K562 (cell line): ENCODE measurements at places on chromosomes 11 and 22.
A peak's percentile ranks its signal among the peaks of the same experiment; 100 is the strongest.

DNA sequence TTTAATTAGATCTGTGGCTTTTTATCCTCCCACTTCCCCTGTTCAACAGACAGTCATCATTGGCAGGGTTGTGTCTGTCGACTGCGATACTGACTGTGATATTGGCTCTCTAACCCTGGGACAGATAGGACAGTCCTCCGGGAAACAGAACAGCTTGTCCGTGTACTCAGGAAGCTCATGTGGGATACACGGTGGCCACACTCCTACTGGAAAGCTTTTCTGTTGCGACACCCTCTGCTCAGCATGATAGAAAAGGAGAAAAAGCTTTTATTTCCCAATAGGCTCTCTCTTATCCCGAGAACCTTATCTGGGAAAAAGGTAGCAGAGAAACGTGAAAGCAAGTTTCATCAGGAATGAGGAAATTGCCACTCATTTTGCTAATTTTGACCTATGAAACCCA is 60.4 kb upstream of the HSPA8 start:
- DNase-seq: no peak

GRCh38 chr22:25654676-25655075 is 87.3 kb upstream of the MYO18B start:
- DNase-seq: no peak

GRCh38 chr22:45843986-45844385 is 133.0 kb downstream of the WNT7B start:
- no peak for DNase-seq

DNA sequence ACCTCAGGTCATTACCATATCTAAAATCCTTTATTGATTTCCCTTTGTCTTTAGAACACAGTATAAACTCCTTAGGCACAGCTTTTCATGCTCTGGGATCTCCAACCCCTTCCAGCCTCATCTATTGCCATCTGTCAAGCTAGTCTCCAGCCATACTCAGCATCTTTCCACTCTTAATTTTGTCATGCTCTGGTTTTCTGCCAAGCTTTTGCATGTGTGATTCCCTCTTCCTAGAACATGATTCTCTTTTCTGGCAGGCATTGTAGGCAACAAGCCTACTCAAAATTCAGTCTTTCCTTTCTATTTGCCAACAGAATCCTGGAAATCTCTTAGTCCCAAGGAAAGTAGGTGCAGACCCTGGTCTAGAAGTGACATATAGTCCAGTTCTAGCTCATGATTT is 35.5 kb upstream of the SLC6A5 start:
- DNase-seq: no peak

DNA sequence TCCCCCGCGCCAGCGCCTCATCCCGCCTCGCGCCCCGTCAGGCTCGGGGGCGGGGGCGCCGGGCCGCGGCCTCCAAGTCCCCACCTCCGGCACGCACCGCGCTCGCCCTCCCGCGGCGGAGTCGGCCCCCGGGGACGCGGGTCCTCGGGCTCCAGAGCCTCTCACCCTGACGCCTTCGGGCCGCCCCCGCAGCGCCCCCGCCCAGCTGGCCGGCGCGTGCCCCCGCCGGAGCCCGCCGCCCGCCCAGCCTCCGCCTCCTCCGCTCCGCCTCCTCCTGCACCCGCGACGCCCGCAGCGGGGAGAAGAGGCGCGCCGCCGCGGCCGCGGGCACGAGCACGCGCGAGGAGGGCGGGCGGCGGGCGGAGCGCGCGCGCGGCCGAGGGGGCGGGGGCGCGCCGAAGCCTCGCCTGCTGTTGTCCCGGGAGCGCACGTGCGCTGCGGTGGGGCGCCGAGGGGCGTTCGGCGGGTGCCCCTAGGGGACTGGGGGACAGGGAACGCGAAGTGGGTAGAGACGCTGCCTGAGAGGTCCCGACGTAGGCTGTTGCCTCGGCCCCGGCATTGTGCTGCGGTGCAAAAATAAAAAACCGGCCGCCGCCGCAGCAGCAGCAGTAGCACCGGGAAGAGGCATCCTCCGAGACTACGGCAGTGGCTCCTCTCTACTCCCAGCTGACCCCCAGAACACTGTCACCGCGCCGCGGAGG is 87.4 kb upstream of the ARHGAP32 start:
- DNase-seq: no peak

DNA sequence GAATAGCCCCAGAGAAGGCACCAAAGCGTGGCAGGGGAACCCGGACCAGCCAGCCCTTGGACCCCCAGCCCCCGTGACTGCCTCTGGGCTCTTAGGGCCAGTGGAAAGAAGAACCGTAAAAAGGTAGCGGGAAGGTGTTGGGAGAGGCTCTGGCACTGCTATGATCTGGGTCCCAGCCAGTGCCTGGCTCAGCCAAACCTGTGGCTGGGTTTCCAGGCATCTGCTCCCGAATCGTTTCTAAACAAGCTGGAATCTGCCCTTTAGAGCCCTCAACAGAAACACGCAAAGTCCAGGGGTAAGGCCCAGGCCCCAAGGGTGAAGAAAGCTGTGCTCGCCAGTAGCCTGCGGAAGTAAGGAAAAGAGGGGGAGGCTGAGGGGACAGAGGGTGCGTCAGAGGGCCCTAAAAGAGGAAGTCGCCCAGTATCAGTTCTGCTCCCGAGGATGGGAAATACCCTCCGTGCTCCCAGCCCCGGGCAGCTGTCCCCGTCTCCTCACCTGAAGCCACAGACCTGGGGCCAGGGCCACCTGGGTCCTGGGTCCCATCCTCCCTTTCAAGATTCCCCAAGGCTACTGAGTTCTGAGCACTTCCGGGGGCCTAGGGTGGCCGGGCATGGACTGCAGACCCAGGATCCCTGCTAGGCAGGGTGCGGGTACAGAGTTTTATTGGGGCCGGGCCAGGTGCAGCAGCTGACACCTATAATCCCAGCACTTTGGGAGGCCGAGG is 24.7 kb downstream of the IL10RA start:
- DNase-seq: peak; percentile 39

- DNase-seq: no peak
Observed at GRCh38 chr11:111388842-111389241, 9.8 kb upstream of the POU2AF1 start.

DNA sequence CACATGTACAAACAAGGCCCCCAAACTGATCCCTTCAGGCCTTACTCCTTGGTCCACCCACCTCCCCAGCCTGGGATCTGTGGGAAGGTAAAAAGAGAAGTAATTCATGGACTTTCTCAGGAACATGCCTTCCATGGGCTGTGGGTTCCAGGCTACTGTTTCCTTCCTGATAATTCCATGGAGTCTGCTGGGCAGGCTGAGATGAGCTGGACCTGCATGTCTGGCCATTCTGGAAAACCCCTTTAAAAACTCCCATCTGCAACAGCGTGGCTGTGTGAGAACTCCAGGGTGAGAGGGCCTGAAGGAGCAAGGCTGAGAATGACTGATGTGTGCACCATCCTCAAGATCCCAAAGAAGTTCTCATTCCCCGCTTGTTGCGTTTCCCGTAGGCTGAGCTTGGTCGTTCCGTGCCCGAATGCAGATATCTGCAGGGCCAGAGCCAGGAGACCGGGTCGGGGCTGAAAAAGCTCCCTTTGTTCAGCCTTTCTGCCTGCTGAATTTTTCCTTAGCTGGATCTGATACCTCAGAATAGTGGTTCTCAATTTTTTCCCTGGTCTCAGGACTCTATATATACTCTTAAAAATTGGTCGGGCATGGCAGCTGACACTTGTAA is 72.9 kb downstream of the NAT10 start:
- no peak for DNase-seq

DNA sequence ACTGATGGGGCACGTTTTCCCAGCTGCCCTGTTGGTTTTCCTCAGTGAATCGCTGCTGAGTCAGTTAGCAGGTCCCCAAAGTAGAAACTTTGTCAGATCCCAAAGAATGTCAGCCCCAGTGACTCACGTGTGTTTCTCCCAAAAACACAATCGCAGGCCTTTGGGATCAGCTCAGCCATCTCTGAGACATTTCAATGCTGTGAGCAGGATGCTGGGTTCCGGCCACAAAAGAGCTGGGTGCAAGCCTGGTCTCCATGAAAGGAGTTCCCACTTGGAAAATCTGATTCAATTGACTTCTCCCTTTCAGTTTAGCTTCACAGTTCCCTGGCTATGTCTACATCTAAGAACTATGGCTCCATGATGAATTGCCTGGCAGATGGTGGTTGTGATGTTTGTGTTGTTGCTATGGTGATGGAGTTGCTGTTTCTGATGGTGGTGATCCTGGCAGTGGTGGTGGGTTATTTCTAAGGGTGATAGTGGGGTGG is 28.0 kb downstream of the MYEOV start:
- DNase-seq: no peak

DNA sequence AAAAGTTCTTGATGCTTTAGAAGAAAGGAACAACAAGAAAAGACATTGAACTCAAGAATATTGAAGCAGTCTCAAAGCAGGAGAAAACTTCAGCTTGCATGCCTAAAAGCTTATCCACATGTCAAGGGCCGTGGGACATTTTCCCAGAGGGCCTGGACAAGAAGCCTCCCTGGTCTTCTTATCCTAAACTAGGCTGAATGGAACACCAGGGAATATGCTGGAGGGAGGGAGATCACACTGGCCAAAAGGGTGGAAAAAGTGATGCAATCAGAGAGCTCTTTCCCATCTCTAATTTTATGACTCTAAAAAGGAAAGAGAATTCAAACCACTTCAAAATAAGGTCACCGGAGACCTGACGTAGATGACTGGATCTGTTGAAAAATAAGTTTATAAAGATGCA is 107.2 kb downstream of the MPPED2 start:
- DNase-seq: no peak

GRCh38 chr11:16603245-16603644 is 135.2 kb upstream of the C11orf58 start:
- DNase-seq: peak; percentile 19

DNA sequence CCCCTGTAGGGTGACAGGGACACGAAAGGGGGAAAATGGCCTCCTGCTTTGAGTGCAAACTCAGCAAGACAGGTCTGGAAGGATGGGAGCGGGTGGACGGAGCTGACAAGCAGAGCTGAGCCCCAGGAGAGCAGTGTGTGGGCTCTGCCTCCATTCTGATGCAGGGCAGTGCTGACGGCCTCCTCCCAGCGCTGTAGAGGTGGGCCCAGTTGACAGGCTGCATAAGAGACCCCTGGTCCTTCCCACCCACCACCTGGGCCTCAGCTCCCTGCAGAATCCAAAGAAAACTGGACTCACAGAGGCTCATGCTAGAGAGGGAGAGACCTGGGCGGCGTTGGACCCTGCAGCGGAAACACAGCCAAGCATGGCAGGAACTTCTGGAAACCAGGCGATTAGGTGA is 1113.4 kb downstream of the BRD1 start:
- DNase-seq: no peak

GRCh38 chr11:288478-289397 is at the start of gene PGGHG:
PGGHG (plus strand) TSS chr11:289126; CDS start chr11:289817, 691 bp downstream.
- peak; percentile 96 for DNase-seq

- peak; percentile 72 for DNase-seq
Observed at GRCh38 chr22:38824585-38824984, 19.2 kb downstream of the NPTXR start.

DNA sequence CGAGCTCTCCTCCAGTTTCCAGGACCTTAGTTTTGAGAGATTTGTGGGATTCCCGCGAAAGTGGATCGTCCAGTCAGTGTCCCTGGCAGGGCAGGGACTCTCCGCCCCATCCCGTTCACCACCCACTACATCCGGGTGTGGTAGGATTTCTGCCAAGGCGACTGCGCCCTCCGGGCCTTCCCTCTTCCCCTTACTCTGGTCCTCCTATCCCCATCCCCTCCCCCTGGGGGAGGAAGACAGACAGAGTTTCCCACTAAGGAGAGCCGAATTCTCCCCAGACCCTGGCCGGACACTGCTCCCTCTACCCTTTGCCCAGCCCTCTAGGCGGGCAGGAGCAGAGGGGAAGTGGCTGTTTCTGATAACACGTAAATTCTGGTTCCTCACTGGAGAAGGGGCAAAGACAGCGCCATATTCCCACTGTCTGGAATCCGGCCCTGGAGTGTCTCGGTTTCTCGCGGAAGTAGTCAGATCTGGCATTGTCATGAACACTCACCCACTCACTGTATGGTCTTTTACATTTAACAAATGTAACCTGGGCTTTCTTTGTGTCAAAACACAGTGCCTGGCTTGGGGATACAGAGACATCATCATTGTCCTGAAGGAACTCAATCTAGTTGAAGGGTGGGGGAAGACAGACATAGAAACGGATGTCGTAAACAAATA is 1.1 kb upstream of the NECTIN1 start:
- DNase-seq: no peak

DNA sequence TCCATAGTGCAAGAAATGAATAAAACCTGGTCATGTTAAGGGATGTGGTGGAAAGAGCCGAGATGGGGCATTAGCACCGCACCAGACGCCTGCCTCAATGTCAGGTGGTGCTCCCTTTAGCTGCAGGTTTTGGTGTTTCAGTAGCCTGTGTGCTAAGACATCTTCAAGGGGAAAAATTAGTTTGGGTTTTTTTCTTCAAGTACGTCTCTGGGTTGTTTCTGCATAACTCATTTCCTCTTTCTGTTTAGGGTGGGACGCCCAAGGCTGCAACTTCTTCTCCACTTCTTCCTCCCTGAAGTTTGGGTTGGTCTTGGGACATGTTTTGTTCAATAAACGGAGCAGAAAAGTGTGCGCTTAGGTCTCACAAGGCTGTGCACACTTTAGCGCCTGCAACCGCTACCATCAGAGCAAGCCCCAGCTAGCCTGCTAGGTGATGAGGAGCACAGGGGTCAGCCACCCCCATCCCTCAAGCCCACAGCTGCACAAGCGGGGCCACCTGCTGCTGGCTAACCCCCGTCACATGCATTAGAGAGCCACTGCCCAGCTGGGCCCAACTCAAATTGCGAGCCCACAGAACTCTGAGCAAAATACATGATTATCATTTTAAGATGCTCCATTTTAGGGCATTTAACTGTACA is 1495.7 kb downstream of the TBC1D22A start:
- no peak for DNase-seq

DNA sequence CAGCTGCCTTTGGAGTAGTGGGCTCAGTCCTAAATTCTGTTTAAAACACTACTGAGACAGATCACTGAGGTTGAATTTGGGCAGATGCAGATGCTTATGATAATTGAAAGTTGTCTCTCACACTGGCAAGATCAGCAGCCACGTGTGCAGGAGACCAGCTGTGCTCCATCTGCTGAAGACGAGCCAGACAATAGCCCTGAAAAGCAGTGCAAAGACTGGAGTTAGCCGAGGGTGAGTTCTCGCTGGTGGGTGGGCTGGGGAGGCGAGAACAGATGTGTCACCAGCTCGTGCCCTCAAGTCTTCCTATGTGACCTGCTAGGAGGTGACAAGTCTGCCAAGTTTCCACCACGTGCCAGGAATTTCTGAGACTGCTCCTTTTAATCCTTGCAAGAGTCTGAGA is 661.3 kb upstream of the B3GAT1 start:
- DNase-seq: no peak

DNA sequence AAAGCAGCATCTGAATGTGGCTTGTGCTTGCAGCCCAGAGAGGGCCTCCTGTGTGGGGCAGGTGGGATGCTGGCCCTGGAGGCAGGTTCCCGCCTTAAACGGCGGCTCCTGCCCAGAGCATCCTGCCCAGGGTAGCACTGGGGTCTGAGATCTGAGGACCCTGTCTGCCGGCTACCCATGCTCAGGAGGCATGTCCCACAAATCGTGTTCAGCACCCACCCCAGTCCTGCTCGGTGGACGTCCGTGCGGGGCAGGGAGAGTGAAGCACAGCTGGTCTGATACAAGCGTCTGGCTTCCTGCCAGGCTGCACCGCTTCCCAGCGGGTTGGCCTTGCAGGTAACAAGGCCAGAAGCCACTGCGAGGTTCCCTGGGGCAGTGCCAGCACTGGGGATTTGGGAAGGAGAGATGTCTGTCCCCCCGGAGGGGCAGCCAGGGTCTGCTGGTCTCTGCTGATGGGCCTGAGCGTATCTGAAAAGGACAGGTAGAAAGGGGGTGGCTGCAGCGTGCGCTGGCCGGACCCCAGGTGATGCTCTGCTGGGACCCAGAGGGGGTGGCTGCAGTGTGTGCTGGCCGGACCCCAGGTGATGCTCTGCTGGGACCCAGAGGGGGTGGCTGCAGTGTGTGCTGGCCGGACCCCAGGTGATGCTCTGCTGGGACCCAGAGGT is 3.6 kb downstream of the TRABD start:
- no peak for DNase-seq
